ENCODE measurements at places on chromosomes 6 and 20.

- H3K27me3 ChIP-seq = no peaks in the 10 kb centered on the region
- H3K4me3 ChIP-seq = no peak overlapping the region
- no peaks in the 10 kb centered on the region for H3K4me1 ChIP-seq
- no peaks in the 10 kb centered on the region for H3K36me3 ChIP-seq
Observed at GRCh38 chr6:30844118-30844535, 40.2 kb upstream of the DDR1 start.

GRCh38 chr20:56442389-56443365, 25.8 kb upstream of the RTF2 start:
- no peaks in the 10 kb centered on the region for H3K27me3 ChIP-seq
- H3K27ac ChIP-seq = no peak overlapping the region
- no peaks in the 10 kb centered on the region for H3K36me3 ChIP-seq
- no peaks in the 10 kb centered on the region for H3K4me1 ChIP-seq
- no peak overlapping the region for H3K4me3 ChIP-seq

- H3K27me3 ChIP-seq = no peaks in the 10 kb centered on the region
- DNase-seq = no peak
- H3K4me3 ChIP-seq = no peak overlapping the region
- H3K27ac ChIP-seq = no peak overlapping the region
Observed at GRCh38 chr6:20770773-20771172, 236.5 kb downstream of the CDKAL1 start.

DNA sequence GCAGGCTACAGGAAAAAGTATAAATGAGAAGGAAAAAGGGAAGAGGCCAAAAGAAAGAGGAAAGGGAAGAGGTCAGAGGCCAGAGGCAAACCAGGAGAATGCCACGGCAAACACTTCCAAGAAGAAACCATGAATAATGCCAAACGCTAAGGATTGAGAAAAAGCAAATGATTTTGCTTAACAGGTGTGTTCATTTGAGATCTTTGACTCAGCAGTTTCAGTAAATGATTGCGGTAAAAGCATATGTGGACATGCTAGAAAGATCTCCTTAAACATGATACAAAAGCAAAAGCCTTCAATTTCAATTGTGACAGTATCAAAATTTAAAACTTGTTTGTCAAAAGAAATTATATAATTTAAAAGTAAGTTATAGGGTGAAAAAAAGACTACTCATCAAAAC, 70.6 kb downstream of the UBE3D start:
- no peak for DNase-seq
- H3K27me3 ChIP-seq = no peaks in the 10 kb centered on the region
- H3K27ac ChIP-seq = no peak overlapping the region
- H3K4me3 ChIP-seq = no peak overlapping the region

Measured in right lobe of liver (tissue), 6 donors.